Stimulated activated CD8-positive, alpha-beta memory T cell treated with anti-CD3 and anti-CD28 coated beads, Interleukin-2, amount 100 ng/mL, for 1 hour (primary cell): ENCODE measurements at places on chromosomes 4 and X.

DNA sequence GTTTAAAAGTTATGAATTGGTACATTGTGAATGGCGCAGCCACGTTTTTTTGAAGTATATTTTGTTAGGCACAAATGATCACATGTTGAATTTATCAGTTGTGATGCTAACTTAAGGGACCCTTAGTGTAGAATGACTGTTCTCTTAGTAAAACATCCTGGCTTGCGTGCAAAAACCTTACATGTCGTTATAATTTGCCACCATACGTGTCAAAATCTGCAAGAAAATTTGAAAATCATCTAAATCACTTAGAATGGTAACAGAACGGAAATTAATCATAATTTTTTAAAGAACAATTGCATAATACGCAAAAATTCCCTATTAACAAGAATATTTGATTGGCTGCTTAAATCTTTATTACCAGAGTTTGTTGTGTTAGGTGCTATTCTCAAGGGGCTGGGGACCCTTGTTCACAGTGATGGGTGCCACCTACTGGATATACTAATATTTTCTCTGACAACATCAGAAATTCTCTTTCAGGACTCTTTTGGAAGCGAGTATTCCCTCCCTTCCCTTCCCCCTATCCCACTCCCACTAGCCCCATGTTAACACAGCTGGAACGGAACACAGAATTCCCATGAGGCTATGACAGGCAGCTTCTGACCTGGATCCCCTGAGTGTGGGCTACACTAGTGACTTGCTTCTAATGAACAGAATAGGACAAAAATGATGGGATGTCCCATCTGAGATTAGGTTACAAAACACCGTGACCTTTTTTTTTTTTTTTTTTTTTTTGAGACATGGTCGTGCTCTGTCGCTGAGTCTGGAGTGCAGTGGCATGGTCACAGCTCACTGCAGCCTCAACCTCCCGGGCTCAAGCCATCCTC lies 71.8 kb downstream of the SUPT20HL2 start:
- DNase-seq, result no peak

- no peak for DNase-seq
Observed at GRCh38 chr4:188347339-188347738, 208.1 kb downstream of the TRIML1 start.

DNA sequence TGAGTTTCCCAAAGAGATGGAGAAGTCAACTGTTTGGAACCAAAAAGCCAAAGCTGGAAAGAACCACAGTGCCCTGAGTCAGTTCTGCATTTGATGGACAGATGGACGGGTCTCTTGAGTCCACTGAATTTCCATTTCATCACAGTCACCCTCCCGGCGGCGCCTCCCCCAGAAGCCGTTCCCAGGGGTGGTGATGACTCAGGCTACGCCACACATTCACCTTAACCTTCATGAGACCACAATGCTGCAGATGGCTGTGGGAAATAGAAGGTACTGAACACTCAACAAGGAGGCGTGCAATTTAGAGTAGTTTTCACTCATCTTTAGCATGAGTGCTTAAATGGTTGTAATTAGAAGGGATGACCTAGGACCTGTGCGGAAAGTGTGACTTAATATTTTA lies 61.3 kb downstream of the STOX2 start:
- DNase-seq, result no peak

- no peak for DNase-seq
Observed at GRCh38 chrX:1727531-1728027, 112.7 kb downstream of the ASMT start.

- DNase-seq, result no peak
Observed at GRCh38 chr4:164866817-164867490, 10.0 kb upstream of the APELA start.

GRCh38 chrX:19886883-19887531 lies 393 bp downstream of the SH3KBP1 start:
- no peak for DNase-seq

DNA sequence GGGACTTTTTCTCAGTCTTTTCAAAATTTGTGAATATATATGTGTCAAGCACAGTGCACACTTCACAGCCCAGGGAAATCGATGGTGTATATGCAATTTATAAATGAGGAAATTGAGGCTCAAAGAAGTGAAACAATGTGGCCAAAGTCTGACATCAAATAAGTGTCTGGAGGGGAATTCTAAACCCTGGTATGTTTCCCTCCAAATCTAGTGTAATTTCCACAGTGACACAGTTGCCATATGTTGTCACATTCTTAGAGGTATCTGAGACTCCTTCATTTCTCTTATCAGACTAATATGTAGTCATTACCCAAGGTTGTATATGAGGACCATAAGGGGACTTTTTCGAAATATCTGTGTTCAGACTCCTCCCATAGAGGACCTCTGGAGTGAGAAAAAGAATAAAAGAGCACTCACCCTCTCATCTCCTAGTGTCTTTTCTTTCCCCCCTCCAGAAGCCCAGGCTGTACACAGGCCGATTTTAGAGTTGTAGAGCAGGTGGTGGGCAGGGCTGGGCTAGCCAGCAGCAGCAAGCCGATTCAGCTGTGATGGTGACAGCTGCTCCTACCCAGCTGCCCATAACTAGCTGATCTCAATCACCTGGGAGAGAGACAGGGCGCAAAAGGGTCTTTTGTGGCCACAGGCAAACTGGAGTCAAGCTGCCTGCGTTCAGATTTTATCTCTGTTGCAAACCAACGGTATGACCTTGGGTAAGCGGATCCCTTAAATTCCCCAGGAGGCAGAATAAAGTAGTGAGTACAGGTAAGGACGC lies 55.1 kb downstream of the CLCN5 start:
- no peak for DNase-seq

GRCh38 chr4:144715230-144715629 lies 69.3 kb downstream of the HHIP start:
- DNase-seq, result no peak

DNA sequence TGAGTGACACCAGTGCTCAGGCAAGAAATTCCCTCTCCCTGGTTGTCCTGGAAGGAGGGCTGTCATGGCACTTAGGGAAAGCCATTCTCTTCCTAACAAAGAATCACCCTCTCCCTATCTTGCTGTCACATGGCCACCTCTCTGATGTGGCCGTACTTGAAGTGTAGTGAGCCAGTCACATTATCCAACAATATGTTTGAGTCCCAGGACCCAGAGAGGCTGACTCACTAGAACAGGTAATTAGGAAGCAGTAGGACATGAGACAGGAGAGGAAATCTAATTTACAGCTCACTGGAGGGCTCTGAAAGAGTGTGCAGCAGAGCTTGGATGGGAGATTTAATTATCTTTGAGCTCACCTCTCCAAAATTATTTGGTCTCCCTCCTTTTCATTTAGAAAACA lies 299.1 kb downstream of the ARHGAP24 start:
- no peak for DNase-seq

GRCh38 chrX:132671229-132671641 lies 182.4 kb upstream of the MBNL3 start:
- DNase-seq, result no peak

- no peak for DNase-seq
Observed at GRCh38 chr4:16196482-16197393, 29.5 kb downstream of the TAPT1 start.

DNA sequence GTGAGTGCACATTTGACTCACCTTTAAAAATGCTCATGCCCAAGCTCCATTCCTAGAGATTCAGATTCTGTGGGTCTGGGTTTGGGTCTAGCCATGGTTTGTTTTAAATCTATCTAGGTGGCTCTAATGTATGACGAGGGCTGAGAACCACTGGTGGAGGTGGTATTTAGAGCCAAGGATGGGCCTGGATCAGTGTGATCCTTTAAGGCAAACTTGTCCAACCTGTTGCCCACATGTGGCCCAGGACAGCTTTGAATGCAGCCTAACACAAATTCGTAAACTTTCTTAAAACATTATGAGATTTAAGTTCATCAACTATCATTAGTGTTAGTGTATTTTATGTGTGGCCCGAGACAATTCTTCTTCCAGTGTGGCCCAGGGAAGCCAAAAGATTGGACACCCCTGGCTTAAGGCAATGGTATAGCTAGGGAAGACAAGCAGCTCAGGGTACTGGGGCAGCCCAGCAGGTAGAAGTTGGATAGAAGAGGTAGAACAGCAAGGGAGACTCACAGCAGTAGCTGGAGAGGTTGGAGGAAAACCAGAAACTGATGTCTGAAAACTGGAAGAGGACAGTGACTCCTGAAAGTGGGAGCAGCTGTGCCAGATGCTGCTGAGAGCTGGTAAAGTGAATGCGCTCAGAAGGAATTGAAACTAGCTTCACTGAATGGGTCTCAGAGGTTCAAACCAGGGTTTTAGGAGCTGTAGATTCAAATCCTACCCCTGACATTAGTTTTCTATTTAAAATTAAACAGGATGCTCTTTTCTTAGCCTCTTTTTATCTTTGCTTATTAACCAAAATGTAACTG lies 18.2 kb downstream of the ADD1 start:
- DNase-seq, result no peak

DNA sequence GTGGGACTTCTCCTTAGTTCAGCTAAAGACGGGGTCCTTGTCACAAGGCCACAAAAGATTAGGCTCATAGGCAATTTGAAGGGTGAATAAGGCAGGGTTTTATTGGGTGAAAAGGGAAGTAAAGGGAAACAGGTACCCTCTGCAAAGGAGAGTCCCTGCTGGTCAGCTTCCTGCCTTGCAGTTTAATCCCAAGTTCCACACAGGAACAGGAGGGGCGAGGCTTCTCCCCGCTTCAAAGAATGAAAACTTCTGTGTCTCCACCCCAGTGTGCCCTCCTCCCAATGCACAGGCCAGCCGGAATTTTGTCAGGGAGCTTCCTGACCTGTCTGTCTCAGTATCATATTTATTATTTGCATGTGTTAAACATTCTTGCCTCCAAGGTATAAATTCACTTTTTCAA lies 37.1 kb downstream of the ITM2A start:
- DNase-seq, result no peak

DNA sequence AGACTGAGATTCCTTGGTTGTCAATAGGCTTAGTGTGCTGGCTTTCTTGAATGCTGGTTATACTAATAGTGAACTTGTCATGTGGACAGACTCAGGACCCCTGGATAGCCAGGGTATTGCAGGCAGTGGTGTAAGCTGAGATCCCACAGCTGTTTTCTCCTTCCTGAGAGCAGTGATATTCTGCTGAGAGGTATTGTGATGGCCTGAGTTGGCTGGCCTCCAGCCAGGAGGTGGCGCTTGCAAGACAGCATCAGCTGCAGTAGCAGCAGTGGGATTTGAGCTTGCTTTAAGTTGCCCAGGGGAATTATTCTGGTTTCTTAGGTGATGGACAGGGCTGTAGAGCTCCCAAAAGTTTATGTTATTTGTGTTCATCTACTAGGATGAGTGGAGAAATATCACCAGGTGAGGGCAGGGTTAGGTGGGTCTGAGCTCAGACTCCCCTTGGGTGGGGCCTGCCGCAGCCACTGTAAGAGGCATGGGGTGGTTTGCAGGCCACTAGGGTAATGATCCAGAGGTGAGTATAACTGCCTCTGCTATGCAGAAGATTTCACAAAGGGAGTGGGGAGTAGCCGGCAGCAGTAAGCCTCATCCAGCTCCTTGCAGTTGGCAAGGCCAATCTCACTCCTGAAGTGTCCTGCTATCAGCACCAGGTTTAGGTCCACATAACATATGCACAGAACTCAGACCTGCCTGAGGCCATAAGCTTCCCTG lies 66.2 kb downstream of the IL15 start:
- DNase-seq, result no peak

GRCh38 chr4:152172146-152172545 lies 363.7 kb downstream of the FBXW7 start:
- no peak for DNase-seq

DNA sequence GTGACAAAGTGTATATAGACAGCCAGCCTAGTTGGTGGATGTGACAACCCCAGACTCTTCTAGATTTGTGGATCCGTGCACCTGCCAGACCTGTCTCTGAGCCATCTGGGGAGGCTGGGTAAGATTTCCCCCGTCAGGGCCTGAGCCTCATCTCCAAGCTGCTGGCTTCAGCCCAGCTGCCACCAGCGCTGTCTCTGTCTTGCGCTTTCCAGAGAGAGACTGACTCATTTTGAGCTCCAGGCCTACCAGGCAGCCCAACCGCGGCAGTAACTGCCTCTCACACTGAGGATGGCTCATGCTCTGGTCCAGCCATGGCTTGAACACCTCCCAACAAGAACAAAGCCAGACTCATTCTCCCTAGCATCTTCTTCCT lies 26.4 kb downstream of the NOP14 start:
- no peak for DNase-seq
